DMS 273 treated with DMSO at 0.1 percent for 48 hours (cell line): ENCODE measurements at places on chromosomes 5 and 9.

- no peak for DNase-seq
Measured at GRCh38 chr5:73182307-73182706, 9.3 kb downstream of the TMEM174 start.

DNA sequence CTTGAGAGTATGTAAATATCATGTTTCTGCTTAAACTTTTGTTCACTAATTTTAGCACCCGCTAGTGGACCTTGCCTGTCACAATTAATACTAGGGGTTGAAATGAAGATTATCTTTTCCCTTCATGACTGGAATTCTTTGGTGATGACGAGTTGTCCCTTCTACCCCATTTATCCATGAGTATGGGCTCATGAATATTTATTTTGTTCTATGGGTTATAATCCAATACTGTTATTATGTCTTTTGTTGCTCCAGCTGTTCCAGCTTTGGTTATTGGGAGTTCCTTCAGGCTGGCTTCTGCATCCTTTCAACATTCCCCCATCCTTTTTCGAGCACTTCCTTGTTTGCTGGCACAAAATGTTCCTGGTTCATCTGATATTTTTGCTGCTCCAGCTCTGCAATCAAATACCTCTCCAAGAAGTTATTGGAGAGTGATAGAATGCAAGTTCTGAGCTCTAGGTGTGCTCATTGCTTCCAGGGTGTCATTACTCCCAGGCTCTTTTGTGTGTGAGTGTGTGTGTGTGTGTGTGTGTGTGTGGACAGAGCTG is 19.7 kb upstream of the ARHGEF28 start:
- DNase-seq, result no peak

DNA sequence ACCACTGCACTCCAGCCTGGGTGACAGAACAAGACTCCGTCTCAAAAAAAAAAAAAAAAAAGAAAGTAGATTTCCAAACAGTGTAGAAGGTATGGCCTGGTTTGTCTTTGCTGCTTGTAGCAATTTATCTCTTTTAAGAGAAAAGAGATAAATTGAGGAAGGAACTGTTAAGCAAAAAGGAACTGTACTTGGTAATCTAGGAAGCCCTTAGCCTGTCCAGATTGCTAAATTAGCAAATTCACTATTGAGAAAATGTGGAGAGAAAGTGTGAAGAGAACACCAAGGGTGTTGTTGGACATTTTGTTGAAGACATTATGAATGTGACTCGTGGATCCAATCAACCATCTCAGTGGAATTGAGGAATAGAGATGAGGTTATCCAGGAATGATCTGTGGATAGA is 13.0 kb upstream of the SUSD3 start:
- no peak for DNase-seq

DNA sequence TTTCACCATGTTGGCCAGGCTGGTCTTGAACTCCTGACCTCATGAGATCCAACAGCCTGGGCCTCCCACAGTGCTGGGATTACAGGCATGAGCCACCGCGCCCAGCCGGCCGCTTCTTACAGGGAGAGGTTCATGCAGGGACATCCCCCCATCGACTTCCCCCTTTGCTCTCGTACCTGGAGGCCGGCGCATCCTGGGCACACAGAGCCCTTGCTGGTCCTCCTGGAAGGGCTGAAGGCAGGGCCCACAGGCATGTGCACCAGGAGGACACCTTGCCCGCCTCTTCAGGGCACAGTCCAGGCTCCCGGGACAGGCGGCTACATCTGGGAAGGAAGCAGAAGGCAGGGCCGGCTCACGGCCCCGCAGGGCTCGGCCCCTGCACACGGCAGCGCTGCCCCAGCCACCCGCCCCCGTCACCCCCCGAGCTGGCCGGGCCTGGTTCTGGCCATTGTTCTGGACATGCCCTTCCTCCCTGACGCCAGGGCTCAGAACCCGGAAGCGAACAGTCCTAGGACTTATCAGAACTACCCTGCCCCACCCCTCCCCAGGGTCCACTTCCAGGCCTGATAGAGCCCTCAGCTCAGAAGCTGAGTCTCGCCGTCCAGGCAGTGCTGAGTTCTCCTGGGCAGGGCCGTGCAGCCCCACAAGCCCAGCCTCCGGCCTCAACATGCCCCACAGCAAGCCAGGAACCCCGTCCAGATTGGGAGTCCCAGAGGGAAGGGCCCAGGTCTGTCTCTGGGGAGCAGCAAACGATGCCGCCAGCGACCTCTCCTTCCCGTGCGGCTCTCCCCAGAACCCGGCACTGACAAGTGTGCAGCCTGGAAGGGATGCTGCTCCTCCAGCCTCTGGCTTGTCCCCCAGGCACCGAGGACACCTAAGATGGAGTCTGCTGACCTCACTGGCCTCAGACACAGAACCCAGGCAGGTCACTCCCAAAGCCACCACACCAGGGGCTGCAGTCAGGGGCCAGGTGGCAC is 2.9 kb downstream of the NPDC1 start:
- no peak for DNase-seq

GRCh38 chr9:106621313-106622163 is 241.4 kb upstream of the ZNF462 start:
- DNase-seq, result no peak

DNA sequence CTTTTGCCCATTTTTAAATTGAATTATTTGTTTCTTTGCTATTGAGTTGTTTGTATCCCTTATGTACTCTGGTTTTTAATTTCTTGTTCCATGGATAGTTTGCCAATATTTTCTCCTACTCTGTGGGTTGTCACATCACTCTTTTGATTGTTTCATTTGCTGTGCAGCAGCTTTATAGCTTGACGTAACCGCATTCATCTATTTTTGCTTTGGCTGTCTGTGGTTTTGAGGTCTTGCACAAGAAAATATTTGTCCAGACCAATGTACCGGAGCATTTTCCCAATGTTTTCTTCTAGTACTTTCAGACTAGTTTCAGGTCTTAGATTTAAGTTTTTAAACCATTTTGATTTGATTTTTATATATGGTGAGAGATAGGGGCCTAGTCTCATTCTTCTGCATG is 36.2 kb upstream of the ZNF366 start:
- no peak for DNase-seq

- DNase-seq, result no peak
Measured at GRCh38 chr5:135140446-135141204, 106.6 kb upstream of the PITX1 start.

- peak; percentile 59 for DNase-seq
Measured at GRCh38 chr9:71725590-71726338, 42.5 kb downstream of the CEMIP2 start.

DNA sequence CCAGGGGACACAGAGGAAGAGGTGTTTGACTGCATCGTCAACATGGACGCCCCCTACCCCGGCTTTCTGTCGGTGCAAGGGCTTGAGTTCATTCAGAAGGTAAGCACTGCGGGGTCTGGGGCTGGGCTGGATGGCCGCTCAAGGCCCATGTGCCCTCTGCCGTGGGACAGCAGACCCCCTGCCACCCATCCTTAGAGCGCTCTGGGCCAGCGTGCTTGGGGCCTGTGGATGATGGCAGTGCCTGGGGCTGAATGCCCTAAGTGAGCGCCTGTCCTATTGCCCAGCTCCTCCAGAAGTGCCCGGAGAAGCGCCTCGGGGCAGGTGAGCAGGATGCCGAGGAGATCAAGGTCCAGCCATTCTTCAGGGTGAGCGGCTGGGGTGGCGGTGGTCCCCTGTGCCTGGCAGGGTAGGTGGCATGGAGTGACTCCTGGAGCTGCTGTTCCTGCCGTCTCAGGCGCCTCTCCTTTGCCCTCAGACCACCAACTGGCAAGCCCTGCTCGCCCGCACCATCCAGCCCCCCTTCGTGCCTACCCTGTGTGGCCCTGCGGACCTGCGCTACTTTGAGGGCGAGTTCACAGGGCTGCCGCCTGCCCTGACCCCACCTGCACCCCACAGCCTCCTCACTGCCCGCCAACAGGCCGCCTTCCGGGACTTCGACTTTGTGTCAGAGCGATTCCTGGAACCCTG is 3.9 kb downstream of the ZDHHC12 start:
- DNase-seq, result no peak

DNA sequence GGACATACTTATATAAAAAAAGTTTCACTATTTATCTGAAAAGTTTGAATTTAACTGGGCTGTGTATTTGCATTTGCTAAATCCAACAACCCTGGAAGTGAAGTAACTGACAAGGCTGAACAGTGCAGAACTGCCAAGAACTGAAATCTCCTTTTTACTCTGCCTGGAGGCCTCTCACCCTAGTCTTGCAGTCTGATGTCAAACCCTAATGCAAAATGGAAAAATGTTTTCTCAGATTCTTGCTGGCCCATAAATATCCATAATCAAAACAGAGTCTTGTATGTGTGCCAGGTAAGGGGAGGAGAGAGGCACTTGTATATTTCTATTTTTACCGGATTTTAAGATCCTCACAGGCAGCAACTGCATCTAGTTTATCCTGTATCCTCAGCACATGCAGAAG is 432.7 kb upstream of the KLF4 start:
- DNase-seq, result no peak

DNA sequence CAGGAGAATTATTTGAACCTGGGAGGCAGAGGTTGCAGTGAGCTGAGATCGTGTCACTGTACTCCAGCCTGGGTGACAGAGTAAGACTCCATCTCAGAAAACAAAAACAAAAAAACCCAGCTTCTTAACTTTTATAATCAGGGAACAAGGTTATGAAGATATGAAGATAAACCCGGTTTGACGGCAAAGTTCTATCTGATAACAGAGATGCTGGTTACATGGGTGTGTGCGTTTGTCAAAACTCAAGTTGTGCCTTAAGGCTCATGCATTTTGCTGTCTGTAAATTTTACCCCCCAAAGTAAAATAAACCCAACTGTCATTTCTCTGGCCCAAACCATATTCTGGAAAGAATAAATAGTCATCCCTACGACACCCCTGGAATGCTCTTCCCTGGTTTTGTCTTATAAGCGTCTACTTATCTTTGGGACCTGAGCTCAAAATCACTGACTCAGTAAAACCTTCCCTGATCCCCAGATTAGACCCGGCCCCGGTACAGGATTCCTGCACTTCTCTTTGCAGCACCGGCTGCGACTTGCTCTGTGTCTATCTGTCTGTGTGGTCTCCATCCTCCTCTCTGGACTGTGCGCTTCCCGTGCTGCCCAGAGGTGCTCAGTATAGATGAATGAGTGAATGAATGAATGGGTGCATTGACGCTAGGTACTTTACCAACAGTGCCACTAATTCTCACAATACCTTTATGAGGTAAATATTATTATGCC is 172.2 kb downstream of the DAB2IP start:
- DNase-seq, result no peak

GRCh38 chr9:110559869-110560268 is 19.7 kb downstream of the SVEP1 start:
- no peak for DNase-seq

DNA sequence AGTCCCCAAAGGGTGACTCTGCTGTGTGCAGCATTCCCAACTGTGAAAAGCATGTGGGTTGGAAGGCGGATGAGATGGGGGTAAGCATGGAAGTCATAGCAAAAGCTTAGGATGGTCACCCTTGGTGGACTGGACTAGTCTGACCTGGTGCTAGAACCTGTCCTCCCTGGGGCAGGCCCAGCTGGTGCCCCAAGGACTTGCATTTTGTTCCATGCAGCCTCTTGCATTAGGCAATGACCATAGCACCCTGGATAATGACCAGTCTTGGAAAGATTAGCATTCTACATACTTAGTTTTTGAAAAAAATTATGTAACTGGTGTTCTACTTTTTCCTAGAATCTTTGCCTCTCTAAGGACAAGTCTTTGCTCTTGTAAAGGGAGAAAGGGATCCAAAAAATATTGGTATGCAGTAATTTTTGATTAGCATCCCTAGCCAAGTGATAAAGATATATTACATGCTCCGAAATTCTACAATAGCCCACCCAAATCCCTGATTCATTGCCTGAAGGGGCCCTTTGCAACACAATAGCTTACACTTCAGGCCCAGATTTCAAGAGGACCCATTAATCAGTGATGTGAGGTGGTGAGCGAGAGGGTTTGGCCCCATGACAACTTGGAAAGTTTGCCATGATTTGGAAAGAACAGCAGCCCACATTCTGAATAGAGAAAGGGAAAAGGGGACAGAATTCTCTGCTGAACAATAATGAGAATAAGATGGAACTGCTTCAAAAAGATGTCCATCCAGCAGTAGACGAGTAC is 93.3 kb upstream of the CD180 start:
- DNase-seq, result no peak

GRCh38 chr9:17837965-17838364 is 259.1 kb downstream of the SH3GL2 start:
- DNase-seq, result no peak

GRCh38 chr5:73701566-73701965 is 75.6 kb downstream of the ARHGEF28 start:
- DNase-seq, result no peak
